ENCODE measurements at places on chromosomes 11 and 22.
A peak's percentile ranks its signal among the peaks of the same experiment; 100 is the strongest.

- no peak for DNase-seq
Measured at GRCh38 chr11:132106096-132106982, 735.9 kb downstream of the NTM start.

GRCh38 chr11:10674440-10674855, 19.1 kb downstream of the IRAG1 start:
- no peak for DNase-seq

DNA sequence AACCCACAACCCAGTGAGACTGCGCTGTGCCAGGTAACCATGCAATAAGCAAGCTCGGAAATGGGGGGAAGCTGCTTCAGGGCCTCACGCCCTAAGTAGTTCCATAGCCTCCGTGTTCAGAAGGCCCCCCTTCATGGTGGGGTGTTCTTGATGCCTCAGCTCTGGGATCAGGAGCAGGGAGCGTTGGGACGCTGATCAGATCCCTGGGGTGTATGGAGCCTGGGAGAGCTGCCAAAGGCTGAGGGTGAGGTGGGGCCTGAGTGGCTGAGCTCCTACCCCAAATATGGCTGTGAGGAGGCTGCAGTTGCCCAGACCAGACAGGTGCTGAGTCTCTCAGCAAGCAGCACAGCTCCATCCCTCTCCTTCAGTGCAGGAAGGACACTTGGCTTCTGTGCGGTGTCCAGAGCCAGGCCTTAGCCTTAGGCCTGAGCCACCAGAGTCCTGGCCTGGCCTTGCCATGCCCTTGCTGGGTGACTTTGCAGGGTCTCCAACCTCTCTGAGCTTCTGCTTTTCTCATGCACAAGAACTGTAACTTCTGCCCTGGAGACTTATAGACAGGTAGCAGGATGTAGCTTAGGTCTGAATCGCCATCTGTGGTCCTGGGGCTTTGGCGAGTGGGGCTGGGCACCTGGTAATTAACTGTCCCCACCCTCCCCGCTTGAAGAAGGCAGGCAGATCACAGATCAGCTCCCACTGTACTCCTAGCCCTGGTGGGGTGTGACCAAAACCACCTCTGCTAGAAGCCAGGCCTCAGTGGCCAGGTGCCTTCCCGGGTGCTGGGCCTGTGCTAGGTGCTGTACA, 5.3 kb downstream of the MMP11 start:
- DNase-seq, result no peak

DNA sequence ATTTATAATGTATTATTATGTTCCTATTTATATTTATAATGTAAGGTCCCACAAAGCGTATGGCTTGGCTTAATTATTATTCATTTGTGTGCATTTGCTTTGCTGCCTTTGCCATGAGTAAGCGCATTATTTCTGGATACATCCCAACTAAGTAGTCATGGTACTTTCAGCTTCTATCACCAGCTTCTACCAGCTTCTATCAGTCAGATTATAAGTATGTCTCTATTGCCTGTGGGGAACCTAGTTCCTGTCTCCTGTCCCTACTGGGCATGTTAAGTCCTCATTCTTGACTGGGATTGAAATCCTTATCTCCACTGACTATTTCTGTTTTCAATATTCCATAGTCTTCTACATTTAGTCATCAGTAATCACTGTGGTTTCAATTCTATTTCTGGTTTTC, 33.5 kb upstream of the OR10W1 start:
- DNase-seq, result no peak

DNA sequence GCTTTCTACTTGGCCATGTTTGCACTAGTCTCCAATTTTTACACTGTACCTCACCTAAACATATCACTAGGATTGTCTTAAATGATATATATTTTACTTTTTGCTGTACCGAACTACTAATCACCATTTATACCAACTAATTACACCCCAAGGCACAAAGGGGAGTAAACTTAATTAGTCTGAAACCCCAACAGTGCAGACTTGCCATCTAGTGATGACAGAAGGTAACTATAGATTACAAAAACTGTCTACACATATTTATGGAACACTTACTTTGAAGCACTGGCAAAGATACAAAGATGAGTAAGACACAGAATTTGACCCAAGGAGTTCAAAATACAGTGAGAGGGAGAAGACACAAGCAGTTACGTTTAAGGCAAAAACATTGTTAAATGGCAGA, 139.7 kb downstream of the CNTN5 start:
- DNase-seq, result no peak

DNA sequence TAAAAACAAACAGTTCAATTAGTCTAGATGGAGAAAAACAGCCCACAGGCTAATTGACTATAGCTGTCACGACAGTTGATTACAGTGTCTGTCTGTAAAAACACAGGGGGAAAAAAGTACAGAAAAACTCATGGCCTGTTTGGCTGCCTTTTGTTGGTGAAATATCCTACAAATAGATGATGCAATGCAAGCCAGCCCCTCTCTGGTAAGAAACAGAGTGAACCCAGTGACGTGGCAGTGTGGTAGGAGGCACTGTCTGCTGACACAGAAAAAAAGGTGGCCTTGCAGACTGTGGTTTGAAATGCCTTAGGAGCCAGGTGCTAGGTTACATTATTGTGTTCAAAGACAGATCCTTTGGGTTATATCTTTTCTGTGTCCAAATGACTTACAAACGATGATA, 431.4 kb upstream of the CCDC90B start:
- no peak for DNase-seq

DNA sequence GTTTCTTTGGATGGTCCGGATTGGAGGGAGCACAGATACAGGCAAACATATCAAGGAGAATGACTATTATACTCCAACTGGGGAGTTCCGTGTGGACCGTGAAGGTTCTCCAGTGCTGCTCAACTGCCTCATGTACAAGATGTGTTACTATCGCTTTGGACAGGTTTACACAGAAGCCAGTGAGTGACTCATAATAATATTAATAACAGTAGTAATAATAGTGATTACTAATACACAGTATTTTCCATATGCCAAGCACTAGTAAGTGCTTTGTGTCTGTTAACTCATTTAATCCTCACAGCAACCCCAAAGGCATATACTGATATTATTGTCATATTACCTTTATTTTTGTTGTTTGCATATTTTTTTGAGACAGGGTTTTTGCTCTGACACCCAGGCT, 6.6 kb upstream of the CHEK1 start:
- no peak for DNase-seq

- DNase-seq, result no peak
Measured at GRCh38 chr11:104060820-104061219, 24.4 kb downstream of the DDI1 start.

DNA sequence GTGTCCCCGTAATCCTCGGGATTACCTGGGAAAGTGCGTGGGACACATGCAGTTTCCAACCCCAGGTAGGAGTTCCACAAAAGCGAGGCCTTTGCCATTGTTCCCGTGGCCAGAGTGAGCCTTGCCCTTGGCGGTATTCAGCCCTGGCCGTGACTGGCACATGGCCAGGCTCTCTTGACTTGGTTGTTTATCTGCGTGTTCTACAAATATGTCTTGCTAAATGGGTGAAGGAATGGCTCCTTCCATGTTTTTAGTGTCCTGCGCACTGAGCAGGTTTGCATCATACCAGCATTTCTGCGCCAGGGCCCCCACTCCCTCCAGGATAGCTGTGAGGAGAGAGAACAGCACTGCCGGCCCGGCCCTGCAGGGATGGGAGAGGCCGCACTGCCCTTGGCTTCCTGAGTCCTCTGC, 20.0 kb downstream of the POLR3H start:
- DNase-seq, result peak; percentile 57

- DNase-seq, result no peak
Measured at GRCh38 chr11:41872426-41872825, 413.0 kb upstream of the LRRC4C start.

- no peak for DNase-seq
Measured at GRCh38 chr22:37604875-37605274, 3.8 kb upstream of the GGA1 start.

- no peak for DNase-seq
Measured at GRCh38 chr22:36986242-36986821, 32.9 kb downstream of the TST start.

DNA sequence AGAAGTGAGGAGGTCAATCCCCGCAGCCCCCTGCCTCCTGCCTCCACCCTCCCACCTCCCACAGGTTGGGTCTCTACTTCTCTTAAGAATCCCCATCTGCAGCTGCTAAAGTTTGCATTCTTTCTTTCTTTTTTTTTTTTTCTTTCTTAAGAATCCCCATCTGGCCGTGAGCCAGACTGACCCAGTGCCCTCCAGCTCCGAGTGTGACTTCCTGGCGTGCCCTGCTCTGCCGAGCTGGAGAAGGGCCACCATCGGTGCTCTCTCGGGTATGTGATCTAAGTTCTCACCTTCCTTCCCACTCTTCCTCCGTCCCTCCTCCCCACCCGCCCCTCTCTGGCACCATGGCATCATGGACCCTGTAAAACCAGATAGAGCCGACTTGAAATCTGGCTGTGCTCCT, 66.7 kb upstream of the LMO1 start:
- no peak for DNase-seq

DNA sequence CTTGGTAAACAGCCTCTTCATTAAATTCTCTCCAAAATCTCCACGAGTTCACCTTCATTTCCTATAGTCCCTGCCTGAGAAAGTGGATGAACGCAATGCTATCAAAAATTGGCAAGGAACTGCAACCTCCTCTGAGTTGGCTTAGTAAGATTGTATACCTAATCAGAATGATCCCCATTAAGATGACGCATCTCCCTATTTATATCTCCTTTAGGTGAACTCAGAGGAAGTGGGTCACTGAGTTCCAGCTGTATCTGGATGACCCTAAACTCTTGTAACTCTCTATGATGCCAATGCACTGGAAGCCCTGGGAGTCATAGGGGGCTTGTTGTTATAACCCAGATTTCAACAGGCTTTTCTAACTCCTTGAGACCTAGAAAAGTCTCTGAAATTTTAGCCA, 48.2 kb downstream of the OR10A6 start:
- DNase-seq, result no peak

DNA sequence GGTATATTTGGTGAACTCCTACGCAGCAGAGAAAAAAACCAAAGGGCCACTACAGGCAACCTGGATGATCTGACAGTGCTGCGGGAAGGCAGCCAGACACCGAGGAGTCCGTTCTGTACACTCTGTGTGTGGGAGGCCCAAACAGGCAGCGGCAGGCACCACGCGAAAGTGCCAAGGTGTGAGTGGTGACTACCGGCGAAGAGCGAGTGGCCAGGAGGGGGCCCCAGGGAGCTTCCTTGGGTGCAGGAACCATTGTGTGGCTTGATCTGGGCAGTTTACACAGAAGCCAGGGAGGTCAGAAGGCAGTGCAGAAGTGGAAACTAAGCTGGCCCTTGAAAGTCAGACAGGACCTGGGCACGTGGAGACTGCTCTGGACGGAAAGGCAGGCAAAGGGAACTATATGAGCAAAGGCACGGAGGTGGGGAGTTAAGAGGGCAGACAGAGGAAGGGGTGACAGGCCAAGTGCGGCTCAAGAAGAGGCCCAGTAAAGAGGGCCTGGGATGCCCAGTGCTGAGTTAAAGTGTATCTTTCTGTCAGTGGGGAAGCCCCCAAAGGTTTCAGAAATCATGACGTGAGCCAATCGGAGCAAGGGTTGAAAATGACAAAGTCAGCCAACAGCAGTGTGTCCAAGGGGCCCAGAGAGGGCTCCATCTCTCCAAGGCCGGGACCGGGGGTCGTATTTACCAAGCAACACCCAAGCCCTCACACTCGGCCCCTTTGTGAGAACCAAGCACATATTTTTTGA, 10.6 kb downstream of the TMEM184B start:
- peak; percentile 79 for DNase-seq

- DNase-seq, result no peak
Measured at GRCh38 chr22:25748140-25748539, 6.2 kb downstream of the MYO18B start.

GRCh38 chr22:32069579-32070372, 26.7 kb downstream of the SLC5A1 start:
- DNase-seq, result no peak

DNA sequence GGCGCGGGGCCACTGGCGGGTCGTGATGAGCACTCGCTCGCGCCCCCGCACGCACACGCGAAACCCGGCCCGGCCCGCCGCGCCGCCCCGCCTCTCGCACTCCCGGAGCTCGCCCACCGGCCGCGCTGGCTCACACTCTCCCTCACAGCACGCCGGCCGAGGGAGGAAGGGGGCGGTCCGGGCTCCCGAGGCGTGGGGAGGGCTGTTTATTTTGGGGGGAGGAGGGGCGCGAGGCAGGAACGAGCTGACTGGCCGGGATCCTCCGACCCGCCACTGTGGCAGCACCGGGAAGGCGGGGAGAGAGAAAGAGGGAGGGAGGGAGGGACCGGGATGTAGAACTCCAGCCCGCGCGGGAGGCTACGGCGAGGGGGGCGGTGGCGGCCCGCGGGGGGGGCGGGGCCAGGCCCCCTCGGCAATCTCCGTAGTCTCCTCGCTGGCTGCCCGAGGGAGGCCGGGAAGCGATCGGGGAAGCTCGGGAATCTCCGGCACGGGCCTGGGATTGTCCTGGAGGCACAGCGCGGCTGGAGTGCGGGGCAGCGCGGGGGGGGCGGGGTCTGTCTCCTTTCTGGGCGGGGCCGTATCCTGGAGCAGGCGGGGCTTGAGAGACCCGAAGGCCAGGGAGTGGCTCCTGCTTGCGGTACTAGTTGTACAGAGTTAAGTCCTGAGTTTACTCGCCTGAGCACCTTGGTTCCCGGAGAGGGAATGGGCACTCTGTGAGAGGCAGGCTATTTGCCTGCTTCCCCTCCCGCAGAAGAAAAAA, at the start of gene RBFOX2:
Gene RBFOX2 (minus strand): TSS at position 179 of the 760 bp plus-strand sequence. CDS start 399 bp downstream, outside the sequence.
- DNase-seq, result peak; percentile 88

- DNase-seq, result no peak
Measured at GRCh38 chr11:109040303-109040702, 375.4 kb downstream of the DDX10 start.

- DNase-seq, result no peak
Measured at GRCh38 chr22:29442976-29443375, 4.6 kb downstream of the RFPL1 start.

Data from pons (tissue), 1 donor.